NCI-H774 (cell line): ENCODE measurements at places on chromosomes 4 and X.

DNA sequence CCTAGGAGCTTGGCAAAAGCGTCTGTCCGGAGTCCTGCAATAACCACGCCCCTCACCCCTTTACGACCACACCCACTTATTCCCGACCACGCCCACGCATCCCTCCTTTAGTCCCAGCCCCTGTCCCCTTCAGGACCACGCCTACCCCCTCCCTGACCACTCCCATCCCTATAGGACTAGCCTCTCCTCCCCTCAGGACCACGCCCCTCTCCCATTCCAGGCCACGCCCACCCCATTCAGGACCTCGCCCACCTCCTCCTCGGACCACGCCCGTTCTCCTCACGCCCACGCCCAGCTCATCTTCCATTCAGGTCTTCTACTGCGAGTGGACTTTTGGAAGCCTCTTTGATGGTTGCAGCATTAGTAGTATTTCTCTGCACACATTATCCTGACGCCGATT, 131.2 kb upstream of the STX18 start:
- no peak for DNase-seq

GRCh38 chr4:141884070-141884469, 247.7 kb downstream of the IL15 start:
- no peak for DNase-seq

DNA sequence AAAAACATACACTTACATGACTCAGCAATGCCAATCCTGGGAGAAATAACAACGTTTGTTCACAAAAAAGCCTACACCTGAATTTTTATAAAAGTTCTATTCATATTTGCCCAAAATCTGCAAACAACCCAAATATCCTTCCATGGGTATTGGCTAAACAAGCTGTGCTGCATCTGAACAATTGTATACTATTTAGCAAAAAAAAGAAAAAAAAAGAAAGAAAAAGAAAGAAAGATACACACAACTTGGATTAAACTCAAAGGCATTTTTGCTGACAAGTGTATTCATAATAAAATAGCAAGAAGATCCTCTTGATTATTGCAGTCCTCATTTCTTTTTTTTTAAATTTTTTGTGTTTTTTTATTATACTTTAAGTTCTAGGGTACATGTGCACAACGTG, 24.5 kb upstream of the MAGEA3 start:
- DNase-seq: no peak

DNA sequence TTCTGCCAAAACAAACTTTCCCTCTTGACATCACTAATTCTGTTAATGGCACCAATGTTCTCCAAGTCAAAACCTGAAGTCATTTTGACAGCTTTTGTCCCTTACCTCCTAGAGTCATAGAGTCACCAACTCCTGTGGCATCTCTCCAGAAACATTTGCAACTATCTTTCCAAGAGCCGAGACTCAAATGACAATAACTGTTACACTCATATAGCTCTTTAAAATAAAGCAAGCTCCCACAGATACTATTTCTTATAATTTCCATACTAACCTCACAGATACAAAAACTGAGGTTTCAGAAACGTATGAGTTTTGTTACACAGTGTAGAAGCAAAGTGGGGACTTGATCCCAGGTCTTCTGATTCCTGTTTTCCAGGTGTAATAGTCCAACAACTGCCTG, 18.3 kb downstream of the GPRIN3 start:
- no peak for DNase-seq

DNA sequence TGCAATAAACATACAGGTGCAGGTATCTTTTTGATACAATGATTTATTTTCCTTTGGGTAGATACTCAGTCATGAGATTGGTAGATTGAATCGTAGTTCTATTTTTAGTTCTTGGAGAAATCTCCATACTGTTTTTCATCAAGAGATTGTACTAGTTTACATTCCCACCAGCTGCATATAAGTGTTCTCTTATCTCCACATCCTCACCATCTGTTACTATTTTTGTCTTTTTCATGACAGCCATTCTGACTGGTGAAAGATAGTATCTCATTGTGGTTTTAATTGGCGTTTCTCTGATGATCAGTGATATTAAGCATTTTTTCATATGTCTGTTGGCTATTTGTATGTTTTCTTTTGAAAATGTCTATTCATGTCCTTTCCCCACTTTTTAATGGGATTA, 202.2 kb downstream of the RAPGEF2 start:
- no peak for DNase-seq

DNA sequence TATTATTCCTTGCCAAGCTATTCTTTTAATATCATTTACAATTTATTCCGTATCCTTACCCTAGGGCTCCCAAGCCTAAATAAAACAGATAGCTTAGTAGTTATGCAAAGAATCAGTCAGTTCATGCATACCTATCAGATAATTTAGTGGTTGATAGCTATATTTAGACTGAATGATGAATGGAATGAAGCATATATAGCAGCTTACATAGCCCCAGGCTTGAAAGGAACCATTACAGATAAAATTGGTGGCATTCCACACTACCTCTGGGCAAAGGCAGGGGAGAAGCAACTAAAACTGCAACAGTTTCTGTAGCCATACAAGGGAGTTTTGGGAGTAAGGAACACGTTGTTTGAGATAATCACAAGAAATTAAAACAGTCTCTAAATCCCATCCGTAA, 2.7 kb downstream of the ACE2 start:
- no peak for DNase-seq

DNA sequence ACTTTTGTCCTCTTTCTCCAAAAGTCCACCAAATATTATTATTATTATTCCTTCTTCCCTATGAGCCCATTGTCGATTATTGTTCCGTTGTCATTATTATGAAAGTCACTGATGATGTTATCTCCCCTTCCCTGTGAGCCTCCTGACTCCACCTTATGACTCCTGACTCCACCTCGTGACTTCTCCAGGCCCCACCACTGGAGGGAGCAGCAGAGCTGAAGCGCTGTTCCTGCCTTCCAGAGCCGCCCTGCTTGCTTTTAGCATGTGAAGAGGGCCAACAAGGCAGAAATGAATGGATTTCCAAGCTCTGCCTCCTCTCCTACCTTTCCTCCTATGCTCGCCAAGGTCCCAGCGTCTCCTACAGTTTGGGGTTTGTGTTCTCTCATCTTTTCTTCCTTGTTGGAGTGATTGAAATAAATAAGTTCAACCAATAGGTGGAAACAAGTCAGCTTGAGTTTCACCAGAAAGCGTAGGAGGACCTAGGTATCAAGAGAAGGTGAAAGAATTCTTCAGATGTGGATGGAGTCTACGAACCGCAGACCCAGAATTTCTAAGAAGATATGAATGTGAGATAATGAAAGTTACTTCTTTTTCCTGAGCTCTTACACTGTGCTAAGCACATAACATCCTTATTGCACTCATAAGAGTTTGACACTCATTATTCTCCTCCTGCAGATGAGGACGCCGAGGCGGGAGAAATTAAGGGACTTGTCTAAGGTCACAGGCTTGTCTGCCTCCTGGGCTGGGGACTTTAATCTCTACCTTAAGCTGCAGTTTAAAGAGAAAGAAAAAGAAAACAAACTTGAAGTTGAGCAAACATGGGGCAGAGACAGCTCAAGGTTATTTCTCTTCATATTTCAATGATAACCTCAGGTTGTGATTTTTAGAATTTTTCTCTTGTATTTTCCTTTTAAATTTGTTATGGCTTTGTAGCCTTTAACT, 26.1 kb downstream of the IGSF1 start:
- DNase-seq: no peak

DNA sequence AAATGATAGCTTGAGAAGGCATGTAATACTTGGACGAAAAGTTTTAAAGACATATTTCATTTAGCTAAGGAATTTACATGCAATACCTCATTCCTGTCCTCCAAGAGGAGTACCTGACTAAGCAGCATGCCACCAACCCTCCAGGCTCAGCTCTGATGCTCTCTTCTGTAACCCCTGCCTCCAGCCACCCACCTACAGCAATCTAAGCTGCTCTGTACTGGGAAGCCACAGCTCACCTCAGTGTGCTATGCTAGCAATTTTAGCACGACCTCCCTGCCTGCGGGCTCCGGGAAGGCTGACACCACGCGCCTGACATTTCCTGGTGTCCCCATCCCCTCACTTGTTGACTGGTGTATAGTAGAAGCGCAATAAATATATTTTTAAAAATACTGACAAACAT, 23.2 kb upstream of the GPM6B start:
- DNase-seq: no peak

DNA sequence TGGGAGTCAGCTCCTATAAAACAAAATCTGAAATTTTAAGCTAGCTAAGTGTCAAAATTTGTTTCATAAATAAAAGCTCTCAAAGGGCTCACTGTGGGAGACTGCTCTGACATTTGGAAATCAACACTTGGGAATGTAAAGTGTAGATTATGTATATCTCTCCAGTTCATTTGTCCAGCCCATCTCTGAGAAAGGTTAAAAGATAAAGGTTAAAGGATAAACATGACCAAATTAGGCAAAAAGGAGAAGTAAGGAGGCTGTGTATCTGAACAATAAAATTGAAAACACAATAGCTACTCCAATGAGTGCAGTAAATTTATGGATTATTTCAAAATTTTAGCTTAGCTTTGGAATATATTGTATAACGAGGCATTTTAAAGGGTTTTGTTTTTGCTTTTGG, 304.9 kb downstream of the UNC5C start:
- no peak for DNase-seq

DNA sequence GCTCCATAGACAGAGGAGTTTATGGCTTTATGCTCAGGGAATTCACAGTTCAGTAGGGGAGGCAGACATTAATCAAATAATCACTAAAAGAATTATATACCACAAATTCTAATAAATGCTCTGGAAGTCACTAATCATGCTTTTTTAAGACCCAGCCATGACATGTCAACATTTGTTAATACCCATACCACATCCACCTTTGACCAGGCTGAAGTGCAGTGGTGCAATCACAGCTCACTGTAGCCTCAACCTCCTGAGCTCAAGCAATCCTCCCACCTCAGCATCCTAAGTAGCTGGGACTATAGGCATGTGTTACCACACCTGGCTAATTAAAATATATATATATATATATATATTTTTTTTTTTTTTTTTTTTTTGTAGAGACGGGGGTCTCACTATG, 12.8 kb upstream of the SCD5 start:
- no peak for DNase-seq

DNA sequence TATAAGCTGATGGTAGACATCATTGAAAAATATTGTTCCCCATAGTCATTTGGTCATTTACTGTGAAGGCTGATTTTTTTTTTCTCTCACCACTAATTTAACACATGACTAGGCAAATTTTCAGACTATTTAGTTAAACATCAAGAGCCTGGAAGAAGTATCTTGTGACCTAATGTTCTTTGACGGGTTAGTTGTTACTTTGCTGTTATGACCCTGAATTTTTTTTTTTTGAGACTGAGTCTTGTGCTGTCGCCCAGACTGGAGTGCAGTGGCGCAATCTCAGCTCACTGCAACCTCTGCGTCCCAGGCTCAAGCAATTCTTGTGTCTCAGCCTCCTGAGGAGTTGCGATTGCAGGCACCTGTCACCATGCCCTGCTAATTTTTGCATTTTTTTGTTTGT, 67.0 kb downstream of the HPF1 start:
- DNase-seq: no peak

GRCh38 chr4:107258359-107258758, 222.2 kb upstream of the DKK2 start:
- DNase-seq: no peak

DNA sequence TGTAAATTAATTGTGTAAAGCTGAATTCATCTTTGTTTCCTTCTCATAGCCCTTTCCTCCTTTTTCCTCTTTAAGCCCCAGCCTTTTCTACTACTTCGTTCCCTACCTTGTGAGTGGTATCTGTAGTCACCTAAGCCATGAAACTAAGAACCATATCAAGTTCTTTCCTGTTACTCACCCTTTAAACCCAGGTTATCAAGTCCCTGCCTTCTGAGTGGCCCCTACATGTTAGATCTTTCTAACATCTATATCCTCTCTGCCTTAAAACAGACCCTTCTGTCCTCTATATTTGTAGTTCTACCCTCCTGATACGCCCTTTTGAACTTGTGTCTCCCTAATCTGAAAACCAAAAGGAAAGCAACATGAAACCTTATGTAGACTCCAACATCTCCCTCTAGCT, 7.2 kb downstream of the AP1AR start:
- no peak for DNase-seq

GRCh38 chr4:147683188-147683591, 773 bp downstream of the PRMT9 start:
- DNase-seq: no peak

DNA sequence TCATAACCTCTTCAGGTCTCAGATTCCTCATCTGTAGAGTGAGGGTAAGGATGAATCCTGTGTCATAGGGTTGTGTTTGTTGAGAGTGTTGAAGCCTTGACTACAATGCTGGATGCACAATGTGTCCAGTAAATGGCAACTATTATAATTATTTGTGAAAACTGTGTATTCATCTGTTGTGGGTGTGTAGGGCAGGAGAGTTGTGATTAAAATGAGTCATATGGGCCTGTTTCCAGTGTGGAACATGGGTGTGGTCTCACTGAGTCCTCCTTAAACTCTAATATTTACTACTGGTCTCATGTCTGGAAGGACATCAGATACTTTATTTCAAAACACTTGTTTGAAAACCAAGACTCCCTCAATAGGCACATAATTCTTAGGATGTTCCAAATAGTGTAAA, 208.5 kb upstream of the CASK start:
- no peak for DNase-seq

DNA sequence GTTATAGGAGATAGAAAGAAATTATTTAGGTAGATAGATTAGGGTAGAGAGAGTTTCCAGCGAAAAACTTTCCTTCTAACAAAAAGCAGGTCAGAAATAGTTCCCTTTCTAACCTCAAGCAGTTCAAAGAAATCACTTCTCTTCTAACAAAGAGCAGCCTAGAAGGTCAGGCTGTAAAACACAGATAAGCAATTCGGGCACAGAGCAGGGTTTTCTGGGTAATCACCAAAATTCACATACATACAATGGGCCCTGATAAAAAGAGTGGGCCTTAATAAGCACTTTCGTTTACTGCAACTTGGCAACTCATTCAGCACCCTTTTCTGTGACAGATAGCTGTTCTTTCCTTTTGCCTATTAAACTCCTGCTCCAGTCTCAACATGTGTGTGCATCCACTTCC, 13.4 kb upstream of the NAF1 start:
- DNase-seq: no peak

GRCh38 chrX:17638731-17639130, 98.6 kb upstream of the SCML1 start:
- no peak for DNase-seq

GRCh38 chr4:153218961-153219360, 14.7 kb downstream of the TRIM2 start:
- DNase-seq: no peak

GRCh38 chrX:57918750-57919436, 8.6 kb upstream of the ZXDA start:
- DNase-seq: peak; percentile 15

DNA sequence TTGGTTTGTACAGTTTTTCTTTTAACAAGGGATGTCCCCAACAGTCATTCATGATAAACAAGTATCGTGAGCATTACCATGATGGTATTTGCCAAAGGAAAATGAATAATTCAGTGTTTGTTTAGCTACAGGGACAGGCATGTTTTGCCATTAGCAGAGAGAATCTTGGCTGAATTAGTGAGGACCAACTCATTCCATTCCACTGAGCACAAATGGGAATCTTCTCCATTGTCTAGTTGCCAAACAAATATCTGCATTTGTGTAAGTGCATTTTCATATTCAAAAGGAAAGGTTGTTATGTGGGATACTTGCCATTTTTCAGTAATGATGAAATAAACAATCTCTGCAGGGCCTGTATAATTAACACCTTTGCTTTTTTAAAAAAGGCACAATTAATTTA, 1762.6 kb downstream of the RPA4 start:
- no peak for DNase-seq

- DNase-seq: no peak
These were observed 17.8 kb upstream of the EGFL6 start for GRCh38 chrX:13551610-13552009.

- no peak for DNase-seq
These were observed 19.4 kb downstream of the SPRY1 start for GRCh38 chr4:123415977-123416376.

- DNase-seq: peak; percentile 19
These were observed 5.6 kb downstream of the PNCK start for GRCh38 chrX:153667956-153668396.
